Activated CD4-positive, alpha-beta T cell treated with anti-CD3 and anti-CD28 coated beads, Interleukin-2, amount 10 ng/mL, durations not matched to agents 24 days and 14 days (primary cell): ENCODE measurements at places on chromosomes 3 and 15.

GRCh38 chr3:16912400-16913263, 27.9 kb downstream of the PLCL2 start:
- no peak for DNase-seq

- no peak for DNase-seq
Measured at GRCh38 chr15:36898536-36899126, 201.7 kb downstream of the MEIS2 start.

DNA sequence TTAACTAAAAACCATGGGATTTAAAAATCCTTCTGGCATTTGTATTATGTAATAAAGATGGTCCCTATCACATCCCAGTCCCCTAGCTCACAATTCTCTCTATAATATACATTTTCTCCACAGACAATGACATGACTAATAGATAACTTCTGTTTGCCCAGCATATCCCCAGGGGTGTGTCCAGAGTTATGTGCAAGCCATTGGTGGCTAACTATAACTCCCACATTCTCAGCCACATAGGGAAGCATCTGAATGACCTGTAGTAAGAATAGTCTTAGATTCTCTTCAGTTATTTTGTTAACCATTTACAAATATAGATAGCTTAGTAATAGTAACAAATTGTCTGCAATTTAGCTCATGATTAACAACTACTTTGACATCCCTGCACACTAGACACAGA, 52.2 kb upstream of the RBSN start:
- DNase-seq: no peak

- DNase-seq: no peak
Measured at GRCh38 chr3:73601011-73601410, 23.7 kb downstream of the PDZRN3 start.

- peak; percentile 48 for DNase-seq
Measured at GRCh38 chr15:77195586-77195985, 124.7 kb upstream of the TSPAN3 start.

DNA sequence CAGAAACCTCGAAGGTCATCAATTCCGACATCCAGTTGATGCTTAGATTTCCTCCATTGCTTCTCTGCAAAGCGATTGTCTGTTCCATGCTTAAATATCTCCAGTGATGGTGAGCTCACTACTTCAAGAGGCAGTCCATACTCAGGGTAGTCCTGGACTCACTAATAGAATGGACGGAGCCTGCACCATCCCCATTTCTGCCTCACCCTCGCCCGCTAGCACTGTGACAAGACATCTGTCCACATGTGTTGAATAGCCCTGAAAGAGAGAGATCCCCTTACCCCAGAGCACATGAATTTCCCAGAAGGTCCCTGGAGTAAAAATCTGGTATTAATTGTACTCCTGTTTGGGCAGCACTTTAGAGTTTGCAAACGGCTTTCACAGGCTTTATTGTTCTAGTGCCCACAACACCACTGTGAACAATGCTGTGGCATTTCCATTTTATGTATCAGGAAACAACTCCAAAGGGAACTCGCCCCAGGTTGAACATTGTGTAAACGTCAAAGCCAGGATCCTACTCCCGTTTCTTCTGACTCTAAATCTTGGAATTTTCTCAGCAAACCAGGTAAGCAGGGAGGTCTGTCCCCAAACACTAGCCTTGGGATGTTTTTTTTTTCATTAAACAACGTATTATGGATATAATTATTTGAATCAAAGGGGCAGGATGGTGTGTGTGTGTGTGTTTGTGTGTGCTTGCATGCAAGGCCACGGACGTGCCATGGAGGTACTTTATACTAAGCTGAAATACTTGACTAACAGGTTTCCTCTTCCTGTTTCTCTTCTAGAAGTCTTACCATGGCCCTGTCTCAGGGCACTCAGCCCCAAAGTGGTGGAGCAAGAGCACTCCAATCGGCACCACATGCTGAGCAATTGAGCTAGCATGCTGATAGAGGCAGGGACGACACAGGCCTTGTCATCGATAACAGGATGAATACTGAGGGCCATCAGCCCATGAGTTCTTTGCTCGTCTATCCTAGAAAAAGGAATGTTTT, 198.3 kb downstream of the OPA1 start:
- DNase-seq: no peak

- no peak for DNase-seq
Measured at GRCh38 chr3:105938101-105938500, 69.3 kb upstream of the CBLB start.

DNA sequence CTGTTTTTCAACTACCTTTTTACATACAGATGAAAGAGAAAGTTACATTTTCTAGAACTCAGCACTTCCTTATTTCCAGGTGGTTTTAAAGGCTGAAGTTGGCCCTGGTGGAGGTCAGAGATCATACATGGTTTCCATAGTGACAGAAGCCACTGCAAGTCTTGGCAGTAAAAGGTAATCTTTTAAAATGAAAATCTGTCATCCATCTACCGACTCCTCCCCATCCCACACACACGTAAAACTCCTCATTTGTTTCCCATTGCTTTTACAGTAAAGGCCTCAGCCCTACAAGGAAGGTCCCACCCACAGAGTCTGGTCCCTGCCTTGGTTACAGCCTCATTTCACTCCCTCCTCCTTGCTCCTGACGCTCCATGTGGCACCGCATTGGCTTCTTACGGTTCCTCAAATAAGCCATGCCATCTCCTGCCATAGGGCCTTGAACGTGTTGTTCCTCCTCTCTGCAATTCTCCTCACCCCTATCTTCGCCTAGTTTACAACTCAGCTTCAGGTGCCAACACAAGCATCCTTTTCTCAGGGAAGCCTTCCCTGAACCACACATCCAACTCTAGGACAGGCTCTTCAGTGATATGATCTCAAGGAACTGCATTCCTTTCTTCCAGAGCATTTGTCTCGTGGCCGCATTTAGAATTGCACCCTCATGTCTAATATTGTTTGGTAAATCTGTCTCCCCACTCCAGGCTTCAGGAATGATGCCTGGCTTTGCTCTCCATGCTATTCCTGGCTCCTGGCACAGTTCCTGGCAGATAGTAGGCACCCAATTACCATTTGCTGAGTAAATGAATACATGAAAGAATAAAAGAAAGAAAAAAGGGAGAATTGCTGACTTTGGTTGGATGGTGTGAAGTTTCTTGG, 2.6 kb downstream of the CYP19A1 start:
- no peak for DNase-seq

DNA sequence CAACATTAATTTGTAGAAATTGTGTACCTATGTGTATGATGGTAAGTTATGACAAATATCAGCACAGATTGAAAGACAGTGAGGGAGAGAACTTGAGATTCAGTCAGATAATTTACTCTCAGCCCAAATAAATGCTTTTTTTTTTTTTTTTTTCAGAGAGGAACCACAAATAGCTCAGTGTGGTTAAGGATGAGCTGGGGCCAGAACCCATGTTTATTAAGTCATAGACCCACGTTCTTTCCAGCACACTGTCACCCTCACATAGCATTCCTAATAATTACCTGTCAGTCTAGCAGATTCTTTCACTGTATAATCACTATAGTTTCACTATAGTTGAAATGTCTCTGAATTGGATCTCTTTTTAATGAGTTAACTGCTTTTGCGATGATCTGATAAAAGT, 246.1 kb downstream of the ZIC1 start:
- DNase-seq: no peak

- peak; percentile 84 for DNase-seq
Measured at GRCh38 chr15:77409259-77410156, 10.4 kb downstream of the PEAK1 start.

- DNase-seq: no peak
Measured at GRCh38 chr15:37045859-37046740, 54.2 kb downstream of the MEIS2 start.

DNA sequence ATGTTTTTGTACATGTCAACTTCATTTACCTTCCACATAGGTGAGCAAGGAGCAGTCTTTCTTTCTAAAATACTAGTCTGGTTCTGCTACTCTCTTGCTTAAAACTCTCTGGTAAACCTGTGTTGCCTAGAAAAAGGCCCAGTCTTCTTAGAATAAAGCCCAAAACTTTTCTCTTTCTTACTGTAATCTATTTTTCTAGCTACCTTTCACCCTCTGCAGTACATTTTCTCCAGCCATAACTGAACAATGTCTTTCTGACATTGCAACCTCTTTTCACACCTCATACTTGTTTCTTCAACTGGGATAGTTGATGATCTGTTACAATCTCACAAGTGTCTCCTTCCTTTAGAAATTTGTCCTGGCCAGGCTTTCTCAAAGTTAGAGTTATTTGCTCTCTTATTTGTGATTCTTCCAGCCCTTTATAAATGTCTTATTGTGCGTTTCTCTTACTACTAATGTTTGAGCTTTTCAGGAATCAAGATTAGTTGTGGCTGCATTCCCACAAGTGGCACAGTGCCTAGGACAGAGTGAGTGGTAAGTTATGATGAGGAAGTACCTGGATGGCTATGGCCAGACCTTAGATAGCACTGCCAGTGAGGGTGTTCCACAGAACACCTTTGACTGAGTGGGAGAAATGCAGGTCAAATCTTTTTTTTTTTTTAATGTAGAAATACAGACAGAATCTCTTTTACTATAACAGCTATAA, 313.4 kb upstream of the SATB1 start:
- peak; percentile 60 for DNase-seq

- no peak for DNase-seq
Measured at GRCh38 chr3:160780245-160780644, 24.2 kb downstream of the PPM1L start.

DNA sequence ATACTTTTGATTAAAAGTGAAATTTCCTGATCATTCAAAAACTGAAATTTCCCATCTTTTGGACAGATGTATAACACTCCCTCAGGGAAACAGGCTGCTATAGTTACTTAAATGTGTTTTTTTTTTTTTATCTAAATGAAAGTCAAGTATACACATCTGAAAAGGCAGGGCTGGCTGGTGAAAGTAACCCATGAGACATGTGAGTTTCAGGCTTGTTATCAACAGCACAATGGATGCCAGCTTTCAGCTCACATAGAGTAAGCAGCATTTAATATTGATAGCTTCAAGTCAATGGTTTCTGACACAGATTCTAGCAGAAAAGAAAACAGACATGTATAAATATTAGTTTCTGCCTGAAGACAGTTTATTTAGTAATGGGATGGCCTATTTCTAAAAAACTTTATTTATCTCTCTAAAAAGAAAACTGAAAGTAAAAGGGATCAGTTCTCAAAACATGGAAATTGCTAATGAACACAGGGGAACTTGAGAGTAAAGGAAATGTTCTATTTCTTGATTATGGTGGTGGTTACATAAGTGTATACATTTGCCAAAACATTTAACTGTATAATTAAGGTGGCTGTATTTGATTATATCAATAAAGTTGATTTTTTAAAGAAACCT, 89.7 kb upstream of the CMC1 start:
- no peak for DNase-seq

DNA sequence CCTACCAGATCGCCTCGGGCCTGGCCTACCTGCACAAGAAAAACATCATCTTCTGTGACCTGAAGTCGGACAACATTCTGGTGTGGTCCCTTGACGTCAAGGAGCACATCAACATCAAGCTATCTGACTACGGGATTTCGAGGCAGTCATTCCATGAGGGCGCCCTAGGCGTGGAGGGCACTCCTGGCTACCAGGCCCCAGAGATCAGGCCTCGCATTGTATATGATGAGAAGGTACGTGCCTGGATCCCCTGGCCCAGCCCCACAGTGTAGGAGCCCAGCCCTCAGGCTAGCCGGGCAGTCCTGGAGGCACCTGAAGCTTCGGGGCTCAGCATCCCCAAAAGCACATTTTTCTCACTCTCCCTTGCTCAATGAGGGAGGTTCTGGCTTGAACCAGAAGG, 135.8 kb downstream of the LRRK1 start:
- DNase-seq: no peak

DNA sequence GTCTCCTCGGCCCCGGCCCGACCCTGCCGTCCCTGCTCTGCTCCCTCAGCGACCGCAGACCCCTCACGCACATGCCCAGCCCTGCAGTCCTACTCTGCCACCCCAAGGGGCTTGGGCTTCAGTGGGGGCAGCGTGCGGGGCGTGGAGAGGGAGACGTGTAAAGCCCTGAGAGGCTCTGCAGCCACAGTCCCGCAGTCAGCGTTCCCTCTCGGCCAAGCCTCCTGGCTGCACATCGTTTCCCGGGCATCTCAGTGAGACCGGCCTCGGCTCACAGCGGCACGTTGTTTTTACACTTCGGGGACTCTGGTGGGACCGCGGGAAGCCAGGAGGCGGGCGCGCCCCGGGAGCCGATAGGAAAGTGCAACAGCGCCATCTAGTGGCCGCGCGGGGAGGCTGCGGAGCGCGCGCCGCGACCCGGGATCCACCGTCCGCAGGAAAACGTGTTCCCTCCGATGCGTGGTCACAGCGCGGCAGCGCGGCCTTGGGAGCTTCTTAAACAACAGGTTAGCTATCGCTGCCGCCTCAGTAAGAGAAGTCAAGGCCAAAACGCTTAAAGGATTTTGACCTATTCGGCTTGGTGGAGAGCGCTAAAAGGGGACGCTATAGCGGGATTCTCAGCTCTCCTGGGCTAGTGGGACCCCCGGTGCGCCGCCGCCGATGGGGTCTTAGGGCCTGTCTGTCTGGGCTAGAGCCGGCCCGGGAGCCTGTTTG, 226.8 kb upstream of the IGF1R start:
- peak; percentile 90 for DNase-seq

DNA sequence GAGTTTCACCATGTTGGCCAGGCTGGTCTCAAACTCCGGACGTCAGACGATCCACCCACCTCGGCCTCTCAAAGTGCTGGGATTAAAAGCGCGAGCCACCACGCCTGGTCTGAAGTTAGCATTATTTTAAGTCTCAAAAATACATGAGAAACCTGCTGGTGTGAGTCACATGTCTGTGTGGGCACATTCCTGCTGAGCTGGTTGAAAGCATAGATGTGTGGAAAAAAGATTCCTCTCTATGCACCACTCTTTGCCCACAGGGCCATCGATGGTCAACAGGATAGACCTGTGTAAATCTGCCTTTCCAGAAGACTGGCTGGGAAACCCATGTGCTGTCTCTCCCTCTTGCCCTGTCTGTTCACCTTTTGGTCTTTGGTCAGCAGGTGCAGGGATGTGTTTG, 63.5 kb downstream of the CHRD start:
- no peak for DNase-seq
